ENCODE measurements at places on chromosomes 16 and 17.

DNA sequence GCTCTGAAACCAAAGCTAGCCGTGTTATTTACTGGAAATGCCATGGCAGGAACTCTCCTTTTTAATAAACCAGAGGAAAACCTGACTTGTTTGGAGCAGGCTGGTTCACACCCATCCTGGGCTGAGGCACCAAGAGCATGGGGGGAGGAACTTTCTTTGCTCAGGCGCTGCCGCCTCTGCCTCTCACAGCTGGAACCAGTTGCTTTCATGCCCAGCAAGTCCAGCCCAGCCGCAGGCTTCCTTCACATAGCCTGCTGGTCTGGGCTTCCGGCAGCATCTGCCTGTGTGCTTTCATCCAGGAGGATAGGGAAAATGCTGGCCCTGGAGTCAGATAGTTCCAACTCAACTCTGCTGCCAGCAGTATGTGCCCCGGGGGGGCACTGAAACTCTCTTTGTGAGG is 88.1 kb upstream of the ASIC2 start:
- DNase-seq = no peak

GRCh38 chr17:80008848-80009247 is 26.8 kb downstream of the TBC1D16 start:
- DNase-seq = no peak

DNA sequence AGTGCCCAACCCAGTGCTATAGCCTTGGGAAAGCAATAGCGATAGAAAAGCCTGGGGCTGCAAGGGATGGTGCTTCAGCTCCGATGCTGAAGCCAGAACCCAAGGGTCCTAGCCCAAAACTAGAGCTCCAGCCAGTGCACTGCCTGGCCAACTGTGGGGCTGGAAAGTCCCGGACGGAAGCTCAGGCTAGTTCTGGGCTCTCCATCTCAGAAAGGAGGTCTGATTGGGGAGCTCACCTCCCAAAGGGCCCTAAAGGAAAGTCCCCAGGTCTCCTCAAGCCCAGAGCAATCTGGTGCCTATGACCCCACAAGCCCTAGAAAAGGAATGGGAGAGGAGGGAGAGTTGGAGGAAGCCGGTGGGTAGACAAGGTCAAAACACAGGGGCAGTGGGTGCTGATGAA is 2.0 kb upstream of the ABCC3 start:
- DNase-seq = no peak

DNA sequence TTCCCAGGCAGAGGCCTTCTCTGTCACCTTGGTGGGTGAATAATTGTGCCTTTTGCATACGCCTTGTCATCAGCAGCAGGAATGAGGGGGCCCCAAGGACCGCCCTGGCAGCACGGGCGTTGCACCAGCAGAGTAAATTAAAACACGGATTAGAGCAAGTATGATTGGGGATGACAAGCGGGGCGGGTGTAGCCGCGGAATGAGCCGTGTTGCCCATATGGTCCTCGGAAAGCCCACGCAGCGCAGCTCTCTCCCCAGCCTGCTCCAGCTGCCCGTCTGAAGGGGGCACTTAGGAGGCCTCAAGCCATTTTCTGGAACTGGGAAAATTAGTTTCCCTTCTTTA is 299.4 kb upstream of the IRX3 start:
- DNase-seq = no peak

DNA sequence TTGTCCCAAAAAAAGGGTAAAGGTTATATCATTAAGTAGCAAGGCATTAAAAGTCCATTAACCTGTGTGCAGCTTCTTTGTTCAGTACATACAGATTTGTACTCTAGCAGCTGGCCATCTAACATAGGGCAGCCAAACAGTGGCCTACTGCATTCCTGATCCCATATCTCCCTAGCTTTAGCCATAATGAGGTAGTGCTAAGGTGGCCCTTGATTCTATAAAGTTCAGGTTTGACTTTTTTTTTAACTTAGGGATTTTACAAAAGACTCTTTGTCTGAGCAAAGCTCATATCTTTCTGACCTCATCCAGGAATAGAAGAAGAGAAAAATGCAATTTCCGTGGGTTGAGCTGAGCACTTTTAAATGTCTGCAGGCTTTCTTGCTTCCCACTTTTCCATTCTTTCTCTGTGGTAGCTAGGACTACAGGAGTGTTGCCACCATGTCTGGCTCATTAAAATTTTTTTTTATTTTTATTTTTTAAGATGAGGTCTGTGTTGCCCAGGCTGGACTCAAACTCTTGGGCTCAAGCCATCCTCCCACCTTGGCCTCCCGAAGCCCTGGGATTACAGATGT is 19.5 kb upstream of the CDC6 start:
- no peak for DNase-seq

GRCh38 chr17:81058263-81058871 is 23.4 kb downstream of the BAIAP2 start:
- DNase-seq = no peak

- no peak for DNase-seq
Observed at GRCh38 chr17:36983618-36984017, 34.9 kb downstream of the AATF start.

GRCh38 chr17:48561884-48562810 is 16.0 kb downstream of the HOXB4 start:
- DNase-seq = no peak

DNA sequence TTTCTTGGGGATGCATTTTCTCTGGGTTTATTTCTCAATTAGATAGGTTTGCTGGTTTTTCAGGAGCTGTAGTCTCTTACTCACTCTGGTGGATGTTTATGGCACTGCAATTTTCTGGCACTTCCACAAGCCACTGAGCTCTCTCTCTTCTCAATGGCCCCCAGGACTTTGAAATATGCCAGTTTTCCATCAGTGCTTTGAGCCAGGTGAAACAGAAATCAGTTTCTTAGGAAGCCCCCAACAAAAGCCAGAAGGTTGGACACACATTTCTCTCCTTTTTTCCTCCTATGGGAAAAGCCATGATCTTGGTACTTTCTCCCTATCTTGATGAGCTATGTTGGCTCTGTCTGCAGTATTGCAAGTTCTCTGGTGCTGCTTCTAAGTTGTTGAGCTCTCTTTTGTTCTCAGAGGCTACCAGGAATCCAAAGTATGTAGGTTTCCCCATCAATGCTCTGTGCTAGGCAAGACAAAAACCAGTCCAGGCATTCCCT is 90.7 kb upstream of the SMIM36 start:
- no peak for DNase-seq

GRCh38 chr17:59378675-59379074 is 47.2 kb downstream of the YPEL2 start:
- DNase-seq = no peak

- no peak for DNase-seq
Observed at GRCh38 chr17:69577098-69577497, 162.6 kb downstream of the MAP2K6 start.

GRCh38 chr16:68289621-68290329 is 21.0 kb downstream of the SLC7A6OS start:
- DNase-seq = no peak
